ENCODE measurements at places on chromosomes 2 and 18.
A peak's percentile ranks its signal among the peaks of the same experiment; 100 is the strongest.

DNA sequence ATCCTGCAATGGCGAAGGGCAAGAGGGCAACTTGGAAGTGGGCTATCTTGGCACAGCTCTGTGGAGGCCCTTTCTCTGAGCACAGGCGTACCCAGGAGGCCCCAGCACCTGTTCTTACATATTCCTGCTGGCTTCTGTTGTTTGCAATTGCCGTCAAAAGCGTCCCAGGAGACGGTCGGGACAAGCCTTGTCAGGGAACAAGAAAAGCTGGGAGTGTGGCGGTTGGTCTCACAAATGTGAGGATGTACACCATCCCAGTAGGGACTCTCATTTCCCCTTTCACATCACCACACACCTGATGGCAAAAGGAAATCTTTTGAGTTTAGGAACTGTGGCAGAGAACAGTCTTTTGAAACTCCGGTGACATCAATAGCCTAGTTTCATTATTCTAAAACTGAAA lies 94.7 kb upstream of the EFEMP1 start:
- no peak for DNase-seq

DNA sequence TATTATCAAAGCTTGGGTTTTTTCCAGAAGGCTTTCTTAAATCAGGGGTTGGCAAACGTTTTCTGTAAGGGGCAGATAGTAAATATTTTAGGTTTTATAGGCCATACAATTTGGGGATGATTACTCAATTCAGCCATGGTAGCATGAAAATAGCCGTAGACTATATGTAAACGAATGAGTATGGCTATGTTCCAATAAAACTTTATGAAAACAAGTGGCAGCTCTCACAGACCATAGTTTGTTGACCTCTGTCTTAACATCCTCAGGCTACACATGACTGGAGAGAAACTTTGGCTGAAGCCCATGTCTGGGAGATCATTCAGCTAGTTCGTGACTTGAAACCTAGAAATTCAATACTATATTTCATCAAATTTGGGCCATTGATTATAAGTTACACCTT lies 30.2 kb downstream of the UGP2 start:
- DNase-seq = no peak

- no peak for DNase-seq
Measured at GRCh38 chr2:208315081-208315788, 49.2 kb downstream of the PIKFYVE start.

GRCh38 chr18:35770376-35771014 lies 189.0 kb downstream of the GALNT1 start:
- DNase-seq = no peak

DNA sequence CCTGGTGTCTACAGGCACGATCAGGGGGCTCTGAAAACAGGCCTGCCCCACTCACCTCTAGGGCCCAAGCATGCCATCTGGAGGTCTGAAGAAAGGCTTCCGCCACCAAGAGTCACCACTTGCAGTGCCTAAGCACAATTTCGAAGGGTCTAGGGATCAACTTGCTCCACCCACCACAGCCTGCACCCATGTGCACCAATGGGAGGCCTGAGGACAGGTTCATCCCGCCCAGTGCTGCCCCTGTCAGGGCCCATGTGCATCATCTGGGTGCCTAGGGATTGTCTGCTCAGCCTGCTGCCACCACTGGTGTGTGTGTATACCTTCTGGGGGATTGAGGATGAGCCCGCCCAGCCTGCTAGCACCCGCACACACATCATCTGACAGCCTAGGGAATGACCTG lies 121.0 kb upstream of the ACVR1C start:
- DNase-seq = no peak

DNA sequence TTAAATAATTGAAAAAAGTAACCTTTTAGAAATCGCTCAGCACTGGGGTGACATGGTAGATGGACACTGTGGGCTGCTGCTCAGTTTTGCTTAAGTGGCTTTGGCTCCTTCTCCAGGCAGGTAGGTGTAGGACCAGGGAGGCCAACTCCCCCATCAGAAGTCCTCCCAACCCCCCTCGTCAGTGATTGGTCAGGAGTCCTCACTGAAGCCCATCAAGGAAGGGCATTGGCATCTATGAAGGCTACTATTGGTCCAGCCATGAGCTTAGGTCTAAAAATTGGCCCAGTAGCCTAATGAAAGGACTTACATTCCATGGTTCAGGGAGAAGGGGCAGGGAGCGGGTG lies 34.7 kb downstream of the ST3GAL5 start:
- no peak for DNase-seq

DNA sequence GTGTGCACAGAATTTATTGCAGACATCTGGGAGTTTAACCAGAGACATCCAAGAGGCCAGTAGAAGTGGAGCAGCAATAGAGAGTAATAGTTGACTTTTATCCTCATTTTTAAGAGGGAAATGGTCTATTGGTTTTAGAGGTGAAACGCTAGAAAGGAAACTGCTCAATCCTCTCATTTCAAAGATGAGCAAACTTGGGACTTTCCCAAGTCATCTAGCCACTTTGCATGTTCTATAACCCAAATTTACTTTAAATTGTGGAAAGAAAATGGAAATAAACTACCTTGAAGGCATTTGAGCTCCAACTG lies 601.7 kb downstream of the ARHGAP15 start:
- no peak for DNase-seq

DNA sequence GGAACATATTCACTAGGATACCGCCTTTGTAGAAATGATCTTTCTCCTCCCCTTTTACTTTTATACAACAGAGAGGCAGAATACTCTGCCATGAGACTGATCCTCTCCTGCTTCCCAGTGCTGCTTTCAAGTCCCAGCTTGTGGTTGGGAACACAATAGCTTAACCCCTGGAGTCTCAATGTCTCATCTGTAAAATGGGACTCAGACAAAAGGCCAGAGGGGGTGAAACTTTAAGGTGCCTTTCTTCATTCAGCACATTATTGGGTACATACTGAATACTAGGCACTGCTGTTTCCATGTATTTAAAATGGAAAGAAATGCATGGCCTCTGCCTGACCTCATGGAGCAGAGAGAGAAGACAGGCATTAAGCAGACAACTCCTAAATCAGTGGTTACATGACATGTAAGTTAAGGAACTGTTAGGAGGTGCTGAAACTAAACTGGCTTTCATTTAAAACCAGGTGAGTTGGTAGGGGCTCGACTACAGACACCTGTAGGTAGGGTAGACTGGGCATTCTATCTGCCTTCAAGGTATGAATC lies 53.8 kb downstream of the MAP4K4 start:
- DNase-seq = no peak

DNA sequence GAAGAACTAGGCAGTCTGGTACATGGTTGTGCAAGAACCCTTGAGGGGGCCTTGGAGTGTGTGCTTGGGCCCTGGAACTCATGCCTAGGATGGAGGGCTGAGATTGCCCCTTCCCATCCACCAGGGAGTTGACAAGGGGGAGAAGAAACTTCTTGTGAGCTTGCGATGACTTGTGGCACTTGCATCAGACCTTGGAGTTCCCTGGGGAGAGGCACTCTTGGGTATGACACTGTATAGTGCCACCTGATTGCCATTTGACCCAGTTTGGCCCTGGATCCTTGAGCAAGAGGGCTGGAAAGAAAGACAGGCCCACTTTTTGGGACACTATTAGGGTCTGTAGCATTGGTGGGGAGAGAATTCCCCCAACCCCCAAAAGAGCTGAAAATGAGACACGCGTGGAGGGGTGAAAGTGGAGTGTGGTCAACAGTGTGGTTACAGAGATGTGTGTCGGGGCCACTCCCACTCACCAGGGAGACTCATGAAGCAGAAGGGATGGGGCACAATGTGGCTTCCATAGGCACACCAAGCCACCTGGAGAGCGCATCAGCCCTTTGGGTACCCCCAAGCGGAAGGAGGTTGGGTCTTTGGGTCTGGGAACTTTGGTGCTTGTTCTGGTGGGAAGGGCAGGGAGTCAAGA lies 101.3 kb downstream of the MSH2 start:
- DNase-seq = no peak

DNA sequence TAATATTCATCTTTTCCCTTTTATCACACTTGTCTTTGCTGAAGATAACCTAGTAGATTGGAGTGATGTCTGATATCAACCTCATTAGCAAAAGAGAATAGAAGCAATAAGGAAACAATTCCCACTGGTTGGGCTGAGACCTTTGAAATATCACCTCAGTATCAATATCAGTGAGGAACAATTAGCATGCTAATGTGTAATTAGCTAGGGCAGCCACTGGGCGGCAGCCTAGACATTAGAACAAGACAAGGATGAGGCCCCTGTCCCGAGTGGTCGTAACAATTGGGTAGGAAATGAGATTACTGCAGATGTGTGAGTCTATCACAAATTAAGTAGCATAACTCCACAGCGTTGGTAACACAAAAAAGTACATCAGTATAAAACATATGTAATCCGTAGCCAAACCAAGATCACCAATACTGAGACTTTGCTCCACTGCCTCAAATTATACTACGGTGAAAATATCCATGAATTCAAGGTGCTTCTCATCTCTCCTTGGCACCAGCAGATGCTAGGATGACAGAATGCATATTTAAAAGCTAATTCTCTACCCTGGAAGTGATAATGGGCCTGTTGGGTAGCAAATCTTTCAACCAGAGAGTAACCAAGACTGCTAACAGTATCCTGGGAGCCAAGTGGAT lies 99.1 kb downstream of the ALPK2 start:
- peak; percentile 39 for DNase-seq

GRCh38 chr18:48795696-48796095 lies 155.1 kb downstream of the SMAD7 start:
- no peak for DNase-seq

GRCh38 chr18:61825386-61825785 lies 67.4 kb downstream of the RNF152 start:
- no peak for DNase-seq

DNA sequence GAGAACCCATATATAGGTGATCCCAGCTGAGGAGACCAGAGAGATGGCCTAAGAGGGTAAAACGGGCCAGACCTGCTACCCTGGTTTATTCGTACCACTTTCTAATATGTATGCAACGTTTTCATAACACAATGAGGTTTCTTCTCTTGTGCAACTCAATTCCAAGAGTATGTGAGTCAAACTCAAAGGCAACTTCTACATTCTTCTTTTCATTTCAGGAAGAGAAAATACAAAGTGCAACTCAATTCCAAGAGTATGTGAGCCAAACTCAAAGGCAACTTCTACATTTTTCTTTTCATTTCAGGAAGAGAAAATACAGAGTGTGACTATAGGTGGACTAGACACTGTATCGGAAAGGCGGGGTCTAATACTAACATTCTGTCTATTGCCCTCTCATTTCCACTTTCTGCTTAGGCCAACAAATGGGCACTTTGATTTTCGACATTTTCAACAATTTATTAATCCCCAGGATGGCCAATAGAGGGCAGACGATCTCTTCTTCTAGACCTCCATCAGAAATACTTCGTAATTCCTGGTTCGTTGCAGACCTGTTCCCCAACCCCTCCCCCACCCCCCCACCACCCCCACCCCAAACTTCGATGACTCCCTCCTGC lies 3.7 kb upstream of the CRIM1 start:
- DNase-seq = no peak

DNA sequence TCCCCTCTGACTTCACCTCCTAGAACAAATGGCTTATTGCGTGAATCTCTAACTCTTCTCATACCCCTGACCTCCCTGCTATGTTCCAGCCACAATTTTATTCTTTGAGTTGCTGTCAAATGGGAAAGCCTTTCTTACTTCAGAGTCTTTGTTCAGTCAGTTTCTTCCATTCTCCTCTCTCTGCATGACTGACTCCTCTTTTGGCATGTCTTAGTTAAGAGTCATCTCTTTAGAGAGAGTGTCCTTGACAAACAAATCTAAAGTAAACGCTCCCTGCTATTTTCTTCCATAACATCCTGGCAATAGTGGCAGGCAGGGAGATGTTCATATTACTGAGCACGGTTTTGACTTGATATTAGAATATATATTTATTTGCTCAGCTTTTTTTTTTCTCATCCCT lies 170.7 kb upstream of the ERBB4 start:
- DNase-seq = no peak

GRCh38 chr2:223835701-223836532 lies 1.5 kb downstream of the AP1S3 start:
- no peak for DNase-seq

- DNase-seq = no peak
Measured at GRCh38 chr2:134401789-134402188, 147.9 kb downstream of the MGAT5 start.

- no peak for DNase-seq
Measured at GRCh38 chr2:32330136-32330535, 26.7 kb upstream of the BIRC6 start.

GRCh38 chr2:10977003-10977402 lies 65.3 kb downstream of the KCNF1 start:
- DNase-seq = no peak

DNA sequence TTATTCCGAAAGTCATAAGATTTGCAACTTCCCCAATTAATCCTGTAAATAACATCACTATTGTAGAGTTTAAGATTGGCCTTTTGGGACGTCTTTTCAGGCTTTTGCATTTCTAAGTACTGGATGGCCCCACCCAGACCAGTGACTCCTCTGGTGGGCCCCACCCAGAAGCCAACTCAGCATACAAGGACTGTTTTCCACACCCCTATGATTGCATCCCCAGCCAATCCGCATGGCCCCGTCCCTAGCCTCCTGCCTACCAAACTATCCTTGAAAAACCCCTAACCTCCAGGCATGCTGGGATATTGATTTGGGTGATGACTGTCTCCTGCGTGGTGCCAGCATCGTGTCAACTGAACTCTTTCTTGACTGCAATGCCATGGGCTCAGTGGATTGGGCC lies 24.5 kb upstream of the TGIF1 start:
- DNase-seq = no peak

GRCh38 chr18:9596226-9596625 lies 18.1 kb downstream of the PPP4R1 start:
- no peak for DNase-seq

GRCh38 chr18:75159238-75159518 lies 49.8 kb downstream of the PTGR3 start:
- DNase-seq = no peak

DNA sequence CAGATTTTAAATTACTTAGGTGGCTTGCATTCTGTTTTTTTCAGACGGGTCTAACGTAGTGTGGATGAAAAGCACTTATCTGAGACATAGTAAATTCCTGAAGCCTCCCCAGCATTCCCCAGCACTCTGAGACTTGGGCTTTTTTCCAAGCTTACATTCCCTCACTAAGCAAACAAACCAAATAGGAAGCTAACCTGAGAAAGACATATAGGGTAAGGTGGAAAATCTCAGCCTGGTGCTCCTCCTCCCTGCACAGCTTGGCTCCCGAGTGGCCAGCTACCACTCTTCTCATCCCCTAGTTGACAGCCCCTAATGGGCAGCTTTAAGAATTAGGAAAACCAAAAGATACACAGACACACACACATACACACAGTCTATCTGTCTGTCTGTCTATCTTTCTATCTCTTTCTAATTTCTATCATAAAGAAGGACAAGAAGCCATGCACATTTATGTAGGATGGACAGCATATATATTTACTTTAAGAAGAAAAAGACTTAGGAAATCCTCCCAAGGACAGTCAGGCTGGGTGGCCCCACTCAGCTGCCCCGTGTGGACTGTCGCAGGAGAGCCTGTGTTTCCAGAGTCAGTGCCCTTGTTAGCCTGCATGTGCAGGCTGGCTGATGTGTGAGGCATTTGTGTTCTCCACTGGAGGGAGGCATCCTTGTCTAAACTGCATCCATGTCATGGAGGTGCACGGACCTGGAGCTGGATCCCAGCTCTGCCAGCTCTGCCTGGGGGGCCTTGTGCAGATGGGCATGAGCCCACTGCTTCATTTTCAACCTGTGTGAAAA lies 8.2 kb downstream of the CNNM3 start:
- no peak for DNase-seq

GRCh38 chr18:63031375-63031774 lies 288.2 kb downstream of the BCL2 start:
- DNase-seq = no peak
